ENCODE measurements at places on chromosomes 7 and 10.
A peak's percentile ranks its signal among the peaks of the same experiment; 100 is the strongest.

DNA sequence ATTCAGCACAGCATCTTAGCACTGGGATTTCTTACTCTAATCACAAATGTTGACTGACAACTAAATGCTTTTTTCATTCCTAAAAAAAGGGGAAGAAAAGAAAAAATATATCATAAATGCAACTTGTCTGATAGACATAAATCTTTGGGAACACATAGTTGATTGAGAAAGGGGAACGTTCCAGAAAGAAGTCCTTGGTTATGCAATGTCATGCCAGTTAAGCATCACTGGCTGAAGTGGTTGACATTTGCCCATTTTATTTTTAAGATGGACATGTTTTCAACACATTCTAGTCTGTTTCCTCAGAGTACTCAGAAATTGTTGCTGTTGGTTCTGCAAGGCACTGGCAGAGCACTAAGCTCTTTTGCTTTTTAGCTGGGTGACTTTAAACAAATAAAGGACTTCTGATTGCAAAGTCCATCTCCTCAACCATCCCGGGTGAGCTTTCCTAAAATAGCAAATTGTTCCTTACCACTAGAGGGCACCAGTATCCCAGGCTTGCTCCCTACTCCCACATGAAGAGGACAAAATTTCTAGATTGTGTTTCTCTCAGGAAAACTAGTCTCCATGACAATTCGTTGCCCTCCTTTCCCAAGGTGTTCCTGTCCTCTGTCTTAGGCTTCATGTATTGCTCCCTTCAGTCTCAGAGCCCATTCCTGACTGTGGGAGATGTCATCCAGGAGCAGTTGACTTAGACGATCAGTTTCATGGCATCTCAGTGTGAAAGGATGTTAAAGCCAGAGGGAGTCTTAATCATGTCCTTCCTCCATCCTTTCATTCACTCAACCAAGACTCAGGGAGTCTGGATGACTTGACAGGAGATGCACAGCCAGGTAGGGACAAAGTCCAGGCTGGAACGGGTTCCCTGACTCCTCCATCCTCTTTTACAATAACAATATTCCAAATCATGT lies 23.9 kb downstream of the OPALIN start:
- peak; percentile 40 for DNase-seq

DNA sequence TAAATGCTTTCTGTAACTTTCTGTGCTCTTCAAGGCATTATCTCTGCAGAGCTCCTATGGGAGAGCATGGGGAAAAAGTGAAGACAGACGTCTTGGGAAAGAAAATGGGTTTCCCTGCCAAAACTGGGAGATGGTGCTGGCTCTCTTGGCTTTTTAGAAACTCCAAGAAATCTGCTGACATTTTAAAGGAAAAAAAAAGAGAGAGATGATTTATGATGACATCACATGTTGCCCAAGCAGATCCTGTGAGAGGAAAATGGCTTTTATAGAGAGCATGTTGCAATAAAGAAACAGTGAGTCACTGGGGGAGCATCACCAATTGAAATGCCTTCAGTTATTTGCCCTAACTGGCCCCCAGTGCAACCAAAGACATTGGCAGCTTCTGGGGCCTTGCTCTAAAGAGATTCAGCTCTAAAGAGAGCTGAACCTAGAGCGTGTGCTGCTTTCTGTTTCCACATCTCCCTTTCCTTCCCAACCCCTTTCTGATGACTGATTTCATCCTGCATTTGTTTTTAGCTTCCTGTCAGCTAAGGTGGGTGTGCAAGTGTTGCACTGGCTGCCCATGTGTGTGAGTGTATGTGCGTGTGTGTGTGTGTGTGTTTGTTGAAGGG lies 37.7 kb downstream of the LRMDA start:
- no peak for DNase-seq

GRCh38 chr7:143992670-143993069 lies 7.5 kb upstream of the OR6B1 start:
- no peak for DNase-seq

DNA sequence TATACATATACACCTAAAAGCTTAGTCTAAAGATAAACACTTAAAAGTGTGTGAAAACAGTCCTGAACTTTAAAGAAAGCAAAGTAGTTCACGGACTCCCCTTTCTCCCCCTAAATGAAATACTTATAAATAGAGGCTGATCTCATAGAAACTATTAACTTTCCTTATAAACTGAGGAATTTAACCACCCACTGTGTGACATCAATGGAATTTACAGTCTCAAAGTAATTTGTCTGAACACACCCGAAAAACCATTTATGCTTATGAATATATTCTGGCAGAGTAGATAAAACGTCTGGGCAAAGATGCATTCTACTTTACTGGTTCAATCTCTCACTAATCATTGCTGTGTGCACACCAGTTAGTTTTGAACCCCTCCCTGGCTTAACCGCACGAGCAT lies 181.8 kb upstream of the DGKB start:
- no peak for DNase-seq

DNA sequence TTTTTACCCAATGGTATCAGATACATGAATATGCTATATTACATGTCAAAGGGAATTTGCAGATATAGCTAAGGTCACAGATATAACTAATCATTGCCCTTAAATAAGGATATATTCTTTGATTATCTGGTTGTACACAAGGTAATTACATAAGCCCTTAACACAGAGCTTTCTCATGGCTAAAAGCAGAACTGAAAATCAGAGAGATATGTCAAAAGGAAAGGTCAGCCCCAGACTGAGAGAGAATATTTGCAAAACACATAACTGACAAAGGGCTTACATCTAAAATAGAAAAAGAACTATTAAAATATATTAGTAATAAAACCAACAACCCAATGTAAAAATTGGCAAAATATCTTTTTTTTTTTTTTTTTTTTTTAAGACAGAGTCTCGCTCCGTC lies 1029.5 kb upstream of the LRRN3 start:
- DNase-seq = no peak

GRCh38 chr7:77753173-77753572 lies 45.1 kb downstream of the TMEM60 start:
- no peak for DNase-seq

GRCh38 chr7:7214398-7215347 lies 32.3 kb downstream of the C1GALT1 start:
- no peak for DNase-seq

DNA sequence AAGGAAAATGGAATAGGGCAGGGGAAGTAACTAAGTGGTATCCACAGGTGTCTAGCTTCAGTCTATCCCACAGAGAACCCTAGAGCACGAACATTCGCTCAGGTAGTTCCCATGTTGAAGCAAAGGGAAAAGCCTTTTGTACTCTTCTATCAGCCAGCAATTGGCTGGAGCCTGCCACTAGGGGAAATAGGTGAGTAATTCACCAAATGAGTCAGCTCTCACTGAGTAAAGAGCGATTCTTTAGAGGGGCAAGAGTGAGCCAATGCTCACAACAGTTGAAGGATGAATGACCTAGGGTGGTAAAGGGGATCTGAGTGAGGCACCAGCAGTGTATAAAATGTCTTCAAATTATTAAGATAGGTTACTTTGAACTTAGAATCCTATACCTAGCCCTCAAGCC lies 94.1 kb upstream of the ZNF800 start:
- DNase-seq = no peak

DNA sequence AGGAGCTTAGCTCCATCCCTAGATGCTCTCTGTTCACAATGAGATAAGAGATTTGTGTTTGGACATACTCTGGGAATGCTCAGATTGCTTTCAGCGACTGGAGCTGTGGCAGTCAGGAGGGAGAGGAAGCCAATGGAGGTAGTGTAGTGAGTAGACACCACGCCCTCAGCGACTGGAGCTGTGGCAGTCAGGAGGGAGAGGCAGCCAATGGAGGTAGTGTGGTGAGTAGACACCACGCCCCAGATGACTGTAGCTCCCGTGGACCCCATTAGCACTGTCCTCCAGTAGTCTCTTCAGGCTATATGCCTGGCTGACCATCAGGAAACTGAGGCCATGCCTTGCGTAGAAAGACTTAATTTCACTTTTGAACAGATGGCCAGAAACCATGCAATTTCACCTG lies 1033.8 kb downstream of the NRG3 start:
- no peak for DNase-seq

GRCh38 chr10:116098411-116099022 lies 174.5 kb downstream of the GFRA1 start:
- no peak for DNase-seq

- no peak for DNase-seq
Measured at GRCh38 chr10:131032329-131033165, 279.0 kb downstream of the TCERG1L start.

- DNase-seq = no peak
Measured at GRCh38 chr10:62186999-62187675, 81.5 kb downstream of the RTKN2 start.

DNA sequence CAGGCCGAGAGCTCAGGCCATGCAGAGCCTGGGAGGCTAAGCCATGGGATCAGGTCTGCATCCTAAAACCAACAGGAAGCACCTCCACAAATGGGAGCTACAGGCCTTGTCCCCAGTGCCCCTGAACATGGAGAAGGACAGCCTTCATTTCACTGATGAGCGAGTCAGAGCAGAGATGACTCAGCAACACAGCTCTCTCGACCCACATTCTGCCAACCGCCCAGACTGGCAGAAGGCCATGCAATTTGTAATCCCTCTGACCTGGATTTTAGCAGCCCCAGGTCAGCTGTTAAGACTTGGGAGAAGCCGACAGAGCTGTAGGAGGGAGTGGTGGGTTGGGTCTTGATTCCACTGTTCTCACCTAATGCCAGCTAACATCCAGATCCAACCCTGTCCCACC lies 25.5 kb downstream of the VOPP1 start:
- DNase-seq = no peak

GRCh38 chr7:137923380-137923779 lies 76.6 kb upstream of the DGKI start:
- DNase-seq = no peak

GRCh38 chr10:32112055-32112454 lies 55.8 kb upstream of the KIF5B start:
- no peak for DNase-seq

GRCh38 chr7:98334081-98334480 lies 52.6 kb downstream of the BRI3 start:
- DNase-seq = no peak

DNA sequence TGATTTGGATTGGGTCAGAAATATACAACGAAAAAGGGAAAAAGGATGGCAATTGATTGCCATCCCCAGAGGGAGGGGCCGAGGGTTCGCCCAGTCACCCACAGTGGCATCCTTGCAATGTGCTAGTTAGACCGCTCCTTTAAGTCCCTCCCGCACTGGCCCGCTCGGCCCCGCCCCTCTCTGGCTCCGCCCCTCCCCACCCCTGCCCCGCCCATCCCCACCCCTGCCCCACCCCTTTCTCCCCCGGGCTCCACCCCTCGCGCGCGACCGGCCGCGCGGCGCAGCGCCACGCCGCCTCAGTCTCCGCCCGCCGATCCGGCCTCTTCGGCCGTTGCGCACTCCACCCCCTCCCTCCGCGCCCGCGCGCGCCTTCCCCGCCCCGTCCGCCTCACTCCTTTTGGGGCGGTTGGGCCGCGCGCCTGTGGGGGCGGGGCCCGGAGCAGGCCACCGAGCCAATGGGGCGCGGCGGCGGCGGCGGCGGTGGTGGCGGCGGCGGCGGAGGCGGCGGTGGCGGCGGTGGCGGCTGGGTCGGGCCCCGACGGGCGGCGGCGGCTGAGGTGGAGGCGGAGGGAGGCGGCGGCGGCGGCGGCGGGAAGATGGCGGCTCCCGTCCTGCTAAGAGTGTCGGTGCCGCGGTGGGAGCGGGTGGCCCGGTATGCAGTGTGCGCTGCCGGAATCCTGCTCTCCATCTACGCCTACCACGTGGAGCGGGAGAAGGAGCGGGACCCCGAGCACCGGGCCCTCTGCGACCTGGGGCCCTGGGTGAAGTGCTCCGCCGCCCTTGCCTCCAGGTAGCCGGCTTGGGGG lies at the start of gene VKORC1L1:
Gene VKORC1L1 (plus strand): TSS at position 299 of the 806 bp plus-strand sequence. CDS start 298 bp downstream, at position 597.
- peak; percentile 92 for DNase-seq

GRCh38 chr7:69597278-69598076 lies 798 bp upstream of the AUTS2 start:
- DNase-seq = peak; percentile 47

- DNase-seq = no peak
Measured at GRCh38 chr10:114541081-114541796, 116.8 kb downstream of the ABLIM1 start.

DNA sequence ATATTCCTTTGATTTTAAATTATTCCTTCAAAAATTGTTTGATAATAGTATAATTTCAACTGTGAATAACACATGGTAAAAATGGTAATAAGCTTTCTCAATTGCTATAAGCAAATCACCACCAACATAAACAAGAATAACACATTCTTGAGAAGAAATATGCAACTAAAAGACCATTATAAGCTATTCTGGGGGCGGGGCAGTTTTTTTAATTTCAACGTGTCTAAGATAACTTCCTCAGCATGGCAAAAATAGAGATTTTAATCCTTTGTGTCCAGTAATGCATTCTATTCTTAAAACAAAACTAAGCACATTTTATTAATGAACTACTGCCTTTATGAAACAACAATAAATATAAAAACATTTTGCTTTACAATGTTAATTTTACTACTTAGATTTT lies 1.5 kb downstream of the DNAJC12 start:
- DNase-seq = no peak

- DNase-seq = no peak
Measured at GRCh38 chr7:2172311-2173188, 60.2 kb downstream of the MAD1L1 start.

GRCh38 chr7:35185908-35186731 lies 67.8 kb downstream of the TBX20 start:
- peak; percentile 35 for DNase-seq

GRCh38 chr7:55493408-55493807 lies 78.9 kb downstream of the VOPP1 start:
- no peak for DNase-seq

DNA sequence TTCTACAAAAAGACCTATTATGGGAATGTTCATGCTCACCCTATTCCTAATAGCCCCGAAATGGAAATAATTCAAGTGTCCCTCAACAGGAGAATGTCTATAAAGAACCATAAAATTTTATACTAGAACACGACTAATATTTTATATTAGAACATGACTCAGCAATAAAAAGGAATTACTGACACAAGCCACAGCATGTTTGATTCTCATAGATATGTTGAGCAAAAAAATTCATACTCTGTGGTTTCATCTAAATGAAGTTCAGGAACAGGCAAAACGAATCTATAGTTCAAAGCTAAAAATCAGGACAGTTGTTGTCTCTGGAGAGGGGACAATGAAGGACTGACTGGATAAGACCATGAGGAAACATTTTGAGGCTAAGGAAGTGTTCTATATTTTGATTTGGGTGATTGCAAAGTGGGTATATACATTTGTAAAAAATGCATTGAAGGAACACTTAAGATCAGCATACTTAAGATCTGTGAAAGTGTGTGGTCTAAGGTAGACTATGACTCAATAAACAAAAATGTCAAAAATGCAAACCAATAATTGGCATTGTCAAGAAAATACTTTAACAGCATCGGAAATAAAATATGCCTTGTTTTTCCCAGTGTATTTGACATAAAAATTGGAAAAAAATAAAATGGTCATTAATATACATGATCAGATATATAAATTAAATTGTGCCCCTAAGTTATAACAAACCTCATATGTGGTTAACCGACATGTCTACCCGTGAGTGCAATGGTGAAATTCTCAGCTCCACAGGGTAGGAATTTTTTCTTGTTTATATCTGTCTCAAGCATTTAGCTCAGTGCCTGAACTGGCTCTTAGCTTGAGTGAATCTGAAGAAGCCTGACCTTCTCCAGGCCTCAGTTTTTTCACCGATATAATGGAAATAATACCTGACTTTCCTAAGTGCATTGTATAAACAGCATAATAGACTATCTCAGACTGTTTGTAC lies 124.9 kb upstream of the CTTNBP2 start:
- DNase-seq = no peak

GRCh38 chr7:18393465-18394118 lies 102.0 kb upstream of the HDAC9 start:
- no peak for DNase-seq

Data from neuronal stem cell (in vitro differentiated cells).